NCI-H526 (cell line): ENCODE measurements at places on chromosomes 6 and 20.

- no peak for DNase-seq
Measured at GRCh38 chr6:158439255-158439654, 120.6 kb upstream of the TMEM181 start.

- DNase-seq, result no peak
Measured at GRCh38 chr6:29486577-29486976, 1.2 kb downstream of the MAS1L start.

- no peak for DNase-seq
Measured at GRCh38 chr20:61331543-61331942, 79.5 kb downstream of the CDH4 start.

DNA sequence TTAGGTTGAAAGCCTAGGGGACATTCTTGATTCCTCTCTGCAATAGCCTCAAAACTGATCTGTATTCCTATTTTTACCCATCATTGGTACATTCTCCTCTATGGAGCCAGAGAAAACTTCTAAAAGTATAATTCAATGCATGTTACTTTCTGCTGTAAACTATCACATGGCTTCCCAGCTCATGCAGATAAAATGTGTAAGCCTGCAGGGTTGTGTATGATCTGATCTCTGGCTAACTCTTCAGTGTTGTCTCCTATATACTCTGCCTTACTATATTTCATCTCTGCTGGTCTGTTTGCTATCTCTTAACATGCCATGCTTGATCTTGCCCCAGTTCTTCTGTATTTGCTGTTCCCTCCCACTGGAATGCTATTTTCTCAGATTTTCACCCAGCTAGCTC is 323.3 kb upstream of the RSPO3 start:
- DNase-seq, result no peak

- DNase-seq, result no peak
Measured at GRCh38 chr6:10425975-10426780, 11.3 kb upstream of the TFAP2A start.

GRCh38 chr6:7197747-7198146 is 90.0 kb downstream of the RREB1 start:
- DNase-seq, result no peak

DNA sequence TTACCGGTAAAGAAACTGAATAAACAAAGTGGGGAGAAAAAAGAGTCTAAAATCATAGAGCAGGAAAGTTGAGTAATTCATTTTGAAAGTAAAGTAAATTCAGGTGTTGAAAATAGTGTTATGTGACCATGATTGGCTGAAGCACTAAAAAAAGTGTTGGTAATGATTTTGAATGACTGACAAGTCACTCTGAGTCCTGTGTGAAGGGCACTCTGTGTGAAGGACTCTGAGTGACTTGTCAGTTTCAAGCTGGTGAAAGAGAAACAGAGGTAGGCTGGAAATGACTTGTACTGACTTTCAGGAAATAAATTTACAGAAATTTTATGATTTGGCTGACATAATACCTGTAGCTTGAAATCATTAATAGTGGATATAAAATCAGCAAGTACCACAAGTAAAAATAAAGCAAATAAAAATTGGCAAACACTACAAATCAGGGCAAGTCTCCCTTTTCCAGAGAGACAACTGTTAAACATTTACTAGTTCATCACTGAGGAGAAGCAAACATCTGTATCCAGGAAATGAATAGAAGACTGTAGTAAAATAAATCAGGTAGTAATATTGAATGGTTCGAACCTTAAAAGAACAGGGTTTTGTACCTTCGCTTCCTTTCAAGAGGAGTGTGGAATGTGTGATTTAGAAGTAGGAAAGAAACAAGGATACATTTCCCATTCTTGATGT is 630.6 kb downstream of the GRIK2 start:
- DNase-seq, result no peak

DNA sequence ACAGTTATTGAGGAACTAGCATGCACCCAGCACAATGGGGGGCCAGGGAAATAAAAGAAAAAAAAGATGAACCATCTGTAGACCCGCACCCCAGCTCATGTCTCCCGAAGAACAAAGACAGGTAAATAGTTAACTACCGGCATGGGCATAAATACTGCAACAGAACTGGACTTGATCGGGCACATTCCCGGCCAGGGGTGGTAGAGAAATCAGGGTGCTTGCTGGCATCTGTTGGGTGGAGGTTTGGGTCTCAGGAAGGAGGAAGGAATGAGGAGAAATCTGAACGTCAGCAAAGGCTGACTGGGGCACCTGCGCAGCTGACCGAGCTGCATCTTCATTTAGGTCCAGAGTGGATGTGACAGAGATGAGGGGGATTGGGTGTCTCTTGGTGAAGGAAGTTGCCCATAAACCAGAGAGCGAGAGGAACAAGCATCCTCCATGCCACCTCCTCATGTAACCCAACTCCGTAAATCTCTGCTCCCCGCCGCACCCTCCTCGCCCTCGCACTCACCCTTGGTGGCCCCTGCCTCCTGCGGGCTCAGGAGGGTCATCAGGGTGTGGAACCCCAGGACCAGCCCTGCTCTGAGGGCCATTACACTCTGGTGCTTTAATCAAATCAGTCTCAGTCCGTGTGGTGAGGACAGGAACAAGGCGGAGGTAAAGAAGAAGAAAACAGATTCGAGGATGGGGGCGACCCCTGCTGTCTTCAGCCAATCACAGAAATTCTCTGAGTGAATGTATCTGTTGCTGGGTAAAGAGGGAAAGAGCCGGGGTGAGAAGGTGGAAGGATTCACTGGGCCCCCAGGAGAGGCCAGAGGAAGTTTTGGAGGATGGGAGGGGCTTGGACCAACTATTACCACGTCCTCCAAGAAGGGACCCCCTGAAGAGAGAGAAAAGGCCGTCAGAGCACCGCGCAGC is at the start of gene HLA-DOA:
TSS of gene HLA-DOA (minus strand) at position 648 of the 918 bp plus-strand sequence.
- DNase-seq, result no peak
